Esophagus squamous epithelium (tissue), 5 donors: ENCODE measurements at places on chromosomes 12 and 14.

GRCh38 chr12:83630526-83630925 is 943.8 kb downstream of the TMTC2 start:
- DNase-seq = no peak

- DNase-seq = no peak
These were observed 30.7 kb downstream of the CEP290 start for GRCh38 chr12:88111074-88111652.

DNA sequence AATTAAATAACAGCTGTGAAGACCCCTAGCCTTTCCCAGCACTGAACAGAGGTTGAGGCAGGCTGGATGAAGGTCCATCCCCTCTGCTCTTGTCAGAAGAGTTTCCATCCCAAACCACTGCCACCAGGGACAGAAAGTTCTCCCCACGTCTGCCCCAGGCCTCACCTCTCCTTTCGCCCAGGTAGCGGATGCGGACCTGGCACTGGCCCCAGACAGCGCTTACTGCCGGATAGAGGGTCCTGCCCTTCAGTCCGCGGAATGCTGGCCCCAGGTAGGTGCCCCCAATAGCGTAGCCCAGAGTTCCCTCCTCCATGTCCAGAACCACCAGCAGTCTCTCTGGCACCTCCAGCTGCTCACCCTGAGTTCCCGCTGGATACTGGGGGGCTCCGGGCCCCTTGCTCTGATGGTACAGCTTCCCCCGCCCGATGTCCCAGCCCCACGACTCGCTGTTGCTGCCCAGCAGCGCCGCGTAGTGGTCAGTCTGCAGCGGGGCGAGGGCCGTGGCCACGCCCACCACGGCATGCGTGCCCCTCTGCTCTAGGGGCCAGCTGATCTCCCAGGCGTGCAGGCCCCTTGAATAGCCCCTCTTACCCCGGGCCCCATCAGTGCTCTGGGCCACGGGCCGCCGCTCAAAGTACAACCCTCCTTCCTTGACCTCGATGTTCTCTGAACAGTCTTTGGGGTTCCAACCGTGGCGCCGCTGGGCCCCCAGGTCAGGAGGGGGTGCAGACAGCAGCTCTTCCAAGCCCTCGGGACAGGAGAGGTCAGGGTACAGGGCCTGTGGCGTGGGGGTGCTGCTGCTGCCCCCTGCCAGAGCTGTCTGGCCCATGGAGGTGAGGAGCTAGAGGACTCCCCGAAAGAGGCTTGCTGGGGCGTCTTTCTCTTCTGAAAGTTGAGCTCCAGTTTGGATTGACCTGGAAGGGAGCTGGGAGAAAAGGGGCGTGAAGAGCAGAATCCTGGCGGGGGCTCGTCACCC is 742 bp downstream of the SPSB2 start:
- no peak for DNase-seq

GRCh38 chr14:102694530-102695166 is 82.6 kb upstream of the TRAF3 start:
- no peak for DNase-seq

GRCh38 chr14:96030108-96030760 is 8.9 kb upstream of the C14orf132 start:
- no peak for DNase-seq

DNA sequence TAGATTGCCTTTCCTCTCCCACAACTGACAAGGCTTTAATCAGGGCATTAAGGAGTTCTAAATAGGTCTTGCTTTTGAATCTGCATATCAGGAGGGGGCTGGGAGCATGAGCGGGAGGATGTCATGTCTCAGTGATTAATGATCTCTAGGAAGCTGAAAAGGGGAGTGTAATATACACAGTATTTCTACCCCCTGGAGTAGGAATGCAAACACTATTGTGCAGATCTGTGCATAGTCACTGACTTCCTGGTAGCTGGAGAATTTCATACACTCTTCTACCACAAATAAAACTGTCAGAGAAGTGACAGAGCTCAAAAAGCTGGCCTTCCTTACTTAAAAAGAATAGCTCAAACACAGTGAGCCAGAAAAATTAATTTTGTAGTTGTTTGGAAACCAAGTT is 65.8 kb downstream of the RIC8B start:
- no peak for DNase-seq

GRCh38 chr14:65000898-65001591 is 14.3 kb downstream of the FNTB start:
- DNase-seq = no peak

GRCh38 chr14:100325231-100325632 is 2.1 kb downstream of the SLC25A47 start:
- DNase-seq = no peak
